ENCODE measurements at places on chromosomes 7 and 10. TPM values are rescaled to one million over a fixed set of nuclear protein-coding genes. Genes with fewer than 3 reads are reported as not detected.

The ADAP1 gene
- polyA plus RNA-seq, result 38.6 TPM

The NEUROG3 gene
- 0.06 TPM for polyA plus RNA-seq

The SFRP4 gene
- 10.4 TPM for polyA plus RNA-seq

The RPEL1 gene
- polyA plus RNA-seq, result not detected

The PPP1R9A gene
- polyA plus RNA-seq, result 0.80 TPM

The RRP12 gene
- 12.3 TPM for polyA plus RNA-seq

The ZNF727 gene
- polyA plus RNA-seq, result 0.26 TPM

GRCh38 chr10:36538953-36539586 is 586.3 kb upstream of the ANKRD30A start:
- DNase-seq, result no peak

DNA sequence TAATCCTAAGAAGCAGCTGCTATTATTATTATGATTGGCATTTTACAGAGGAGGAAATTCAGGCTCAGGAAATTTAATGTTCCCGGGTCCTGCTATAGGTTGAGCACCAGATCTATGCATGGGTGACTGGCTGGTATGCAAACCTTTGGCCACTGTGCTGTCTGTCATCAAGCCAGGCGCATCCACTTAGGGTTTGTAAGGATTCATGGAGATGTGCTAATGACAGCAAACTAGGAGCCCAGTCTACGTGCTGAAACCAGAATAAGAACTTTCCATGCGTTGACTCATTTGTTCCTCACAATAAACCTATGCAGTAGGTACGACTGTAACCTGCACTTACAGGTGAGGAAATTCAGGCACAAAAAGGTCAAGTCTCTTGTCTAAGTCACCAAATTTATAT is 64.5 kb upstream of the ZMIZ1 start:
- no peak for DNase-seq

DNA sequence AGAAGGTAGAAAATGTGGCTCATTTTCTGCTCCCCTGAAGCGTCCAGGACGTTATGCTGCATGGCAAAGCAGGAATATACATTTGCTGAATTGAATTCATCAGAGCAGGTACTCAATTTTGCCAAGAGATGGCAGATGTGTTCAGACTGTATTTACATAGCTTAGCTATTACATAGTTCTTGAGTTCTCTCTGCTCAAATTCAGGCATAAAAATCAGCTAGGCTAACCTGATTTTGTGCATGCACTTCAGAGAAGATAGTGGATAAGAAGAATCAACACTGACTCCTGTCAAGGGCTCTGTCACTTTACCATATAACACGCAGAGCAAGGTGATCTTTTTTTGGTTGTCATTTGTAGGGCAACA is 209.2 kb upstream of the FAM3C start:
- DNase-seq, result no peak

- DNase-seq, result no peak
Observed at GRCh38 chr7:139043823-139044812, 8.3 kb upstream of the ZC3HAV1L start.

DNA sequence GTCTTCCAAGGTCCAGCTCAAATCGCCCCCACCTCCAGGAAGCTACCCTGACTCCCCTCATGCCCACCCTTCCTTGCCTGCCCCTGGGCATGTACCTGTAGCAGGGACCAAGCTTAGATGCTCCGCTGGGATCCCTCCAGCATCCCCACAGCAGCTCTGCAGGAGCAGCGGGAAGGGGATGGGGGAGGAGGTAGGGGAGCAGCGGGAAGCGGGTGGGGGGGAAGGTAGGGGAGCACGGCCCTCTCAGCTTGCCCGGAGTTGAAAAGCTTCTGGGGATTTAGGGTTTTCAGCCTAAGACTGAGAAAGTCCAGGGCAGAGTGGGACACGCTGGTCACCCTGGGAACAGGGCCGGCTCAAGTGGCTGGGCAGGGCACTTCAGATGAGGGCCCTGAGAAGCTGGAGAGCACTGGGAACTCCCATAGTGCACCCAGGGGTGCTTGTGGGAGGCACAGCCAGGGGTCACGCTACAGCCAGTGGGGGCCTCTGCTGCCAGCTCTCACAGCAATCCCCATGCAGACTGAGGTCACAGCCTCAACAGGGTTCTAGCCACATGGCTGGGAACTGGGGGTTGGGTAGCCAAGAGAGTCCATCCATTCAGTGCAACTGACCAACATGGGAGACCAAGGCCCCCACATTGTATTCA is 13.4 kb downstream of the WDR86 start:
- DNase-seq, result peak; percentile 46

GRCh38 chr7:79454361-79454960 is 994 bp upstream of the MAGI2 start:
- peak; percentile 72 for DNase-seq

GRCh38 chr10:97178074-97178473 is 7.7 kb downstream of the SLIT1 start:
- no peak for DNase-seq

- DNase-seq, result peak; percentile 61
Observed at GRCh38 chr7:44048031-44048795, 3.7 kb downstream of the DBNL start.

DNA sequence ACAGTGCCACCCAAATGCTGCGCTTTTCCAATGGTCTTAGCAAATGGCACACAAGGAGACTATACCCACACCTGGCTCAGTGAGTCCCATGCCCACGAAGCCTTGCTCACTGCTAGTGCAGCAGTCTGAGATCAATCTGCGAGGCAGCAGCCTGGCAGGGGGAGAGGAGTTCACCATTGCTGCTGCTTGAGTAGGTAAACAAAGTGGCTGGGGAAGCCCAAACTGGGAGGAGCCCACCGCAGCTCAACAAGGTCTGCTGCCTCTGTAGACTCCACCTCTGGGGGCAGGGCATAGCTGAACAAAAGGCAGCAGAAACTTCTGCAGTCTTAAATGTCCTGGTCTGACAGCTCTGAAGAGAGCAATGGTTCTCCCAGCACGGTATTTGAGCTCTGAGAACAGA is 891.2 kb downstream of the PCDH15 start:
- no peak for DNase-seq

GRCh38 chr7:150335108-150335773 is 6.2 kb downstream of the RARRES2 start:
- DNase-seq, result no peak

DNA sequence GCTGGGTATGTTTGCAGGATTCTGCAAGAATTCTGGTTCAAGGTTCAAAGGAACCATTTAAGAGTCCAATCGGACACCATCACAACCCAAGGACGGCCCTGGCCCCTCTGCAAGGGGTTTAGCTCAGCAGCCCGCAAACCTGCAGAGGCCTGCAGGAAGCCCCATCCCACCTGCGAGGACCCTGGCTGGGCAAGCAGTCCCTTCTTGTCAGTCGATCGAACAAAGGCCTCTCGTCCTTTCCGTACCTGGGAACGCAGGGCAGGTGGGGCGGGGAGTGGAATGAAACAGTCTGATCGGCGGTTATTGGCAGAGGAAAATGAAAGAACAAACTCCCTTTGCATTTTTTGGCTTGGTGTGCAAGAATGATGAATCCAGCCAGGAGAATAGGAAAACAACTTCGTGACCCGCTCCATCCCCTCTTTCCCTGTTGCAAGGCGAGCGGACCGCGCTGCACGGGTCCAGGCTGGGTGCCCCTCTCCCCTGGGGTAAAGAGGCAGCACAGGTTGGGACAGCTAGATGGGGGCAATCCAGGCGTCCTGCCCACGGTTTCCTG is 73.7 kb downstream of the INSIG1 start:
- peak; percentile 52 for DNase-seq

DNA sequence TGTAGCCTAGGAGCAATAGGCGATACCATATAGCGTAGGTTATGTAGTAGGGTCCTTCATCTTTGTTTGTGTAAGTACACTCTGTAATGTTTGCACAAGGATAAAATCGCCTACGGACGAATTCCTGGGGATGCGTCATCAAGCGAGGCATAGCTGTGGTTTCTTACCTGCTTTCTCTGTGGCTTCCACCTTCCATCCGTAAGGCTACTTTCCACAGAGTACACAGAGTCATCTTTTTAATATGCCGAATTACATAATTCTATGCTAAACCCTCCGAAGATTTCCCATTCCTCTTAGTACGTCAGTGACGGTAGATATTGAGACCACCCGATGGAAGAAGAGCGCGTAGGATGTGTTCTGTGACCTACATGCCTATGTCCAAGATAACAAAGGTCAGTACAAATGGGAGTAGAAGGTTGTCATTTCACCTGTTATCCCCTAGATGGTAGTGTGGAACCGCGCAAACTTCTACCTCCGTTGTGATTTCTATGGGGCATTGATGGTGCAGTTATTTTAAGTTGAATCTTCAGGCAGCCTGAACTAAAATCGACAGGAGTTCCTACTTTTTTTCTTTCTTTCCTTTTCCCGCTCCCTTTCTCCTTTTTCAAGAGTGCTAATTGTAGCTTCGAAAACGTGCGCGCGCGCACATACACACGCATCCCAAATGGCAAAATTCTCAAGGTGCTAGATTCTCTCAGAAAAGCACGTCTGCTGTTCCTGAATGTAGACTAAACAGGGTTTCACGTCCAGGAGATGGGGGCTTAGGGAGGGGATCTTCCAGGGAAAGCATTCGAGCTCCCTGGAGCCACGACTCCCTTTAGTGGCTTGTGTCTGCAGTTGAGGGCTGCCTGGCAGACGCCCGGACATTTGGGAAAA is 111.7 kb upstream of the MBL2 start:
- no peak for DNase-seq

DNA sequence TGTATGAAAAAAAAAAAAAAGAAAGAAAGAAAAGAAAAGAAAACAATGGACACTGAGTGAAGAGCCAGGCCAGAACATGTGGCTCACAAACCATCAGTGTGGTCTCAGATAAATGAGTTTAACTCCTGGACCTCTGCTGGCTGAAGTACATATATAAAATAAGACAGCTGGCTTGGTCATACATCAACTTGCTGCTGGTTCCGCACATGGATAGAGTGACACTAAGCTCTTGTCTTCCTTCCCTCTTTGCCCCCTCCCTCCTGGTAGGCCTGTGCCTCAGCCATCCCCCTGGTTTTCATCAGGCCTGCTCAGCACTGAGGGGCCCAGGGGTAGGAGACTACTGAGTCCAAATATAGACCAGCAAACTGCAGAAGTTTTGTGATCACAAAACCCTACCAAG is 58.1 kb upstream of the DGKI start:
- DNase-seq, result no peak

- no peak for DNase-seq
Observed at GRCh38 chr10:124126145-124126982, 33.0 kb upstream of the CHST15 start.

DNA sequence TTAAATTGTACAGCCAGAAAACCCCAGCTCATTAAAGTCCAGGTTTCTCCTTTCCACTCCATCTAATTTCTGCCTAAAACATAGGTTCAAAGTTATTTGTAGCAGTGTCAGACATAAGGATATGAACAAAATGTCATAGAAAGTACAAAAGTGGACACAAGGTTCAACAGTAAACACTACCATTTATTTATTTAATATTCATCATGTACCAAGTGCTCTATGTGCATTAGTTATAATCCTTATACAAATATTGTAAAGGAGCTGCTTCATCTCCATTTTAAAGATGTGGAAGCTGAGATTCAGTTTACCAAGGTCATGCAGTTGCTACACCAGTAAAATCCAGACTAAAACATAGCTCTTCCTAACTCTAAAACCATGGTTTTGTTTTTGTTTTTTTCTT is 52.0 kb upstream of the CDK1 start:
- no peak for DNase-seq

- no peak for DNase-seq
Observed at GRCh38 chr7:28520074-28521015, 108.0 kb downstream of the CREB5 start.

DNA sequence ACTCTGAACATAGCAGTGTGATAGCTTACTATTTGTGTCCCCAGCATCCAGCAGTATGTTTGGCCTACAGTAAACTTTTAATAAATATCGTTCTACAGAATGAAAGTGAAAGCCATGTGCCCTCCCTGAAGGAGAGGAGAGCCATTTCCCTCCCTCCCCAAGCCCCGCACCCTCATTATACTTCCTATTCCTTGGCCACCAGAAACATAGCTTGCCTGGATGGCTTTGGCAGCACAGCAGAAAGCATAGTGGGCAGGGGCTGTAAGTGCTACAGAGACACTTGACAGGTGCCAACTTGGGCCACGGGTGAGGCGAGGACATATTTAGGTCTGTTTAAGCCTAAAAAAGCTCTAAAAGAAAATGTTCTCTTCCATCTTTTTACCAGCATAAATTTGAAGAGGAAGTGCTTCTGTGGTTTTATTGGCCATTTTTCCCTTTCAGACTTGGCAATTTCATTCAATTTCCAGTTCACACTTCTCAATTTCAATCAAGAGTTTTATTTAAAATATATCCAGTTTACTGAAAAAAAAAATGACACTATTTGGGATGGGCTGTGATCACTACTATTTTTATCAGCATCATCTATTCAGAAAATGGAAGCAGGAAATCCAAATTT is 12.7 kb downstream of the HHEX start:
- no peak for DNase-seq

- no peak for DNase-seq
Observed at GRCh38 chr7:50664461-50664922, 99.3 kb upstream of the DDC start.

DNA sequence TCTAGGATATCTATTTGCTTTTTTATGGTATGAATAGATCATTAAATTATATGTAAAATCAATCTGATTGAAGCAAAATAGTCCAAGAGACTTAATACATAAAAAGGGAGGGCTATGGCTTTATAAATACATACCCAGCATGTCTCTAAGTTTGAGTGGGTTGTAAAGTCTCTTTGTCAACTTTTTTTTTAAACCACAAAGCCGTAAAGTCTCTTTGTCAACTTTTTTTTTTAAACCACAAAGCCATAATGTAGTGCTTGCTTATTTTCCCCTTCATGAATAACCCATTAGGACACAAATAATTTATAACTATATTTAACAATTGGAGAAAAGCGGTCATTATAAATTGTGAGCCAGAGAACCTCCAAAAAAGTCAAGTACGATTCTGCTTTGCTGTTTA is 5.7 kb downstream of the HECTD2 start:
- no peak for DNase-seq

- DNase-seq, result no peak
Observed at GRCh38 chr7:16758631-16759611, 5.4 kb downstream of the TSPAN13 start.

DNA sequence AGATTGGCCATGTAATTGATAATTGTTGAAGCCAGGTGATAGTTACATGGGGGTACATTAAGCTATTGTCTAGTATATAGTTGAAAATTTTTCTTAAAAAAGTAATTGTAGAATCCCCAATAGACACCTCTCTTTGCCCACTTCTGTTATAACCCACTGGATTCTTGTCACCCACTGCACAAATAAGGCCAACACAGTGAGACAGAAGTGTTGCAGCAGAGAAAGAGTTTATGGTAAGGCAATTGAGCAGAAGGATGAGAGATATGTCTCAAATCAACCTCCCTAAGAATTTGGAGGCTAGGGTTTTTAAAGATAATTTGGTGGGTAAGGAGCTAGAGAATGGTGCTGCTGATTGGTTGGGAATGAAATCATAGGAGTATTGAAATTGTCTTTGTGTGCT is 270.3 kb upstream of the TAC1 start:
- DNase-seq, result no peak

- no peak for DNase-seq
Observed at GRCh38 chr10:78955206-78955605, 113.6 kb upstream of the ZMIZ1 start.

GRCh38 chr7:774161-775109 is 47.4 kb upstream of the PRKAR1B start:
- DNase-seq, result peak; percentile 88

Measured in spleen (tissue), 13 donors.